ENCODE measurements at places on chromosomes 12 and 14.

GRCh38 chr14:100440207-100440631 lies 117.1 kb downstream of the SLC25A47 start:
- peak; percentile 75 for DNase-seq

DNA sequence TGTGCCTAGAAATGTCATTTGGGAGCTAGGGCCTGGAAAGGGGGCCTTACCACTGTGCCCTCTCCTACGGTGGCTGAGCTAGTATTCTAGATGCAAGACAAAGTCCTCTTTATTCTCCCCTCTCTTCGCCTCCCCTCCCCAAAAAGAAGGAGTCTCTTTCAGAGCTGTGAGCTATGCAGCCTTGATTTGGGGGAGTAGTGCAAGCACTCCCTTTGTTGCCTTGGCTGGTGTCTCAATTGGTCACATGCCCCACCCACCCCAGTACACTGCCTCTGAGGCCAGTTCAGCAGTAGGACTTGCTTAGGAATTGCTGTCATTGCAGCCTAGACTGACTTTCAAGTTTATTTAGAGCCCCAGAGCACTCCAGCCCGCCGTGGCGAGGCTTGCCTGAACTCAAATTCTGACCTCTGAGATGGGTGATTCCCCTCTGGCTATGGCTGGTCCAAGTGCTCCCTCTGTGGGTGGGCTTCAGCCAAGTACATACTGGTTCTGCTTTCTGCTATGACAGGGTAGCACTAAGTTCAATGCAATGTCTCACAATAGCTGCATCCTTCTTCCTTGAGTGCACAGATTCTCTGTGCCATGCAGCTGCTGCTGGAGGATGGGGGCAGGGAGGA lies 37.0 kb upstream of the FBXO33 start:
- peak; percentile 70 for DNase-seq

- peak; percentile 38 for DNase-seq
These were observed 27.8 kb upstream of the PNMA1 start for GRCh38 chr14:73741876-73742519.

GRCh38 chr14:52599974-52600373 lies 47.3 kb downstream of the GPR137C start:
- no peak for DNase-seq

GRCh38 chr12:20946732-20947131 lies 136.2 kb downstream of the SLCO1B3 start:
- peak; percentile 50 for DNase-seq

DNA sequence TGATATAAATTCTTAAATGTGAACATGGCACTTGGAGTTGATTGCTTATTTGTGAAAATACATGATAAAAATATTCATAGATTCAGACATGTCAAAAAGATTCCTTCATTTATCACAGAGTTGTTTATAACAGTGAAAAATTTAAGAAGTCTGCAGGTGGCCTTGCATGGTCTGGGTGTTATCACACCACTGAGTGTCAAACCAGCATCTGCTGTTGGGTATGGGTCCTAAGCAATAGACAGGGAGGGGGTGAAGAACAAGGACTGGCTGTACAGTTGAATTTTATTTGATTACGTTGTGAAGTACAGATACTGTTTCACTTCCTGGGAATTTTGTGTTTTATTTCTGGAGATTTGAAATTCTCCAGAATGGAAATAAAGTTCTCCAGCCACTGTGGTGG lies 180.4 kb upstream of the HIF1A start:
- DNase-seq, result no peak

DNA sequence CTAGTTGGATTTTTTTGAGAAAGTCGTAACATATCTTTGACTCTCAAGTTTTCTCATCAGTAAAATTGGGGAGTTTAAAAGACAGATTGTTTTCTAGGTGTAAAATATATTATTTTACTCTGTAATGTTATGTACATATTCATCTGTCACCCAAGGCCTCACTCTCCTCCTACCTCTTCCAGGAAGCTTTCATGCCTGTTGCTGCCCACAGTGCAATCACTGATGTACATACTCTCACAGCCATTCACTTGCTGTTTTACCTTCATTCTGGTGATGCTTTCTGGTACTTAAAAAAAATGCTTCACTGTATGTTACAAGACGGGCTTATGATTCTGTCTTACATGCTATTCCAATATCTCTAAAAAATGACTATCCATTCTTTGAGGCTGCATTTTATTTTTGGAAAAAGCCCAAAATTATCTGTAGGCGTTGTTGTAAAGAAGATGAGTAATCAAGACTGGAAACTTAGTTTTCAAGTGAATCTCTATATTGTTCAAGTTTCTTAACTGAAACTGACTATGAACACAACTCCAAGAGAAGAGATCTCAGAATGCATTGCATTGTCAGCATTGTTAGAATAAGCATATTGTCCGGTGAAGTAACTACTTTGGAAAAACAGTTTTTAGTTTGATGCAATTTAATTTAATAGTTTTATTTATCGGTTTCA lies 82.5 kb downstream of the LMO3 start:
- DNase-seq, result no peak
